Dorsolateral prefrontal cortex (tissue), 122 donors: ENCODE measurements at places on chromosomes 1 and 21. TPM values are rescaled to one million over a fixed set of nuclear protein-coding genes. Genes with fewer than 3 reads are reported as not detected.

The CHIA gene
- not detected for total RNA-seq

The SPRR2F gene
- not detected for total RNA-seq

The NPHS2 gene
- not detected for total RNA-seq

The SNX27 gene
- total RNA-seq = 98.9 TPM

The CCDC27 gene
- total RNA-seq = not detected

The TIE1 gene
- 18.2 TPM for total RNA-seq

The SMYD3 gene
- 50.5 TPM for total RNA-seq

The ACBD6 gene
- total RNA-seq = 42.5 TPM

The FCER1A gene
- total RNA-seq = not detected

The DCST2 gene
- total RNA-seq = 1.0 TPM

The KCNJ9 gene
- total RNA-seq = 101 TPM

The ZSCAN20 gene
- total RNA-seq = 8.4 TPM

The MANEAL gene
- total RNA-seq = 28.5 TPM

The CHODL gene
- 0.86 TPM for total RNA-seq

The TCHHL1 gene
- not detected for total RNA-seq

The CSMD2 gene
- 23.5 TPM for total RNA-seq

The RGS8 gene
- total RNA-seq = 10.7 TPM

The SLAMF1 gene
- not detected for total RNA-seq

The CCDC30 gene
- 25.4 TPM for total RNA-seq

The ARHGEF10L gene
- 36.5 TPM for total RNA-seq
